Cortex of kidney (tissue), 1 donor: ENCODE measurements at places on chromosomes 6 and 20.

GRCh38 chr6:113488061-113488460 is 369.1 kb upstream of the MARCKS start:
- no peak for DNase-seq

DNA sequence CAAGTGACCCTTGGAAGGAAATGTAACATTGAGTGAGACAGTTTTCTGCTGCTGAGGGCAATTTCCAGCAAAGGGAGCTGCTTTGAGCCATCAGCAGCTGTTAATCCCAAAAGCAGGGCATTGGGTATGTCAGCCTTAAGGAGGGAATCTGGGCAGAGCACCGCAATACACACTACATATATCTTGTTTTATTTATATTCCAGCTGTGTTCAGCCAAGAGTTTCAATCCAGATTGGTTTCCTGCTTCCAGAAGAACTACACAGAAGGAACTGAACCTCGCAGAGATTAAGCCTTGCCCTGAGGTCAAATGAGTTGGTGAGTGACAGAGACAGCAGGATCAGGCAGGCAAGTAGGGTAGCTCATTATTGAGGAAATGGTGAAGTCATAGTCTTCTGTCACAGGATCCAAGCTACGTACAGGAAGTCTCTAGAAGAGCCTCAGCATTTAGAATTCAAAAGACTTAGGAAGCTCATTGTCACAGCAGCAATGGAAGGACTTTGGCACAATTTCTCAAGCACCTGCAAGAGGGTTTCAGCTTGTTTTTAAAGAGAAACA is 109.9 kb upstream of the HEY2 start:
- DNase-seq: no peak

GRCh38 chr20:62425281-62426058 is 1.9 kb downstream of the RBBP8NL start:
- DNase-seq: no peak

GRCh38 chr6:160030103-160030502 is 61.2 kb downstream of the IGF2R start:
- DNase-seq: no peak

DNA sequence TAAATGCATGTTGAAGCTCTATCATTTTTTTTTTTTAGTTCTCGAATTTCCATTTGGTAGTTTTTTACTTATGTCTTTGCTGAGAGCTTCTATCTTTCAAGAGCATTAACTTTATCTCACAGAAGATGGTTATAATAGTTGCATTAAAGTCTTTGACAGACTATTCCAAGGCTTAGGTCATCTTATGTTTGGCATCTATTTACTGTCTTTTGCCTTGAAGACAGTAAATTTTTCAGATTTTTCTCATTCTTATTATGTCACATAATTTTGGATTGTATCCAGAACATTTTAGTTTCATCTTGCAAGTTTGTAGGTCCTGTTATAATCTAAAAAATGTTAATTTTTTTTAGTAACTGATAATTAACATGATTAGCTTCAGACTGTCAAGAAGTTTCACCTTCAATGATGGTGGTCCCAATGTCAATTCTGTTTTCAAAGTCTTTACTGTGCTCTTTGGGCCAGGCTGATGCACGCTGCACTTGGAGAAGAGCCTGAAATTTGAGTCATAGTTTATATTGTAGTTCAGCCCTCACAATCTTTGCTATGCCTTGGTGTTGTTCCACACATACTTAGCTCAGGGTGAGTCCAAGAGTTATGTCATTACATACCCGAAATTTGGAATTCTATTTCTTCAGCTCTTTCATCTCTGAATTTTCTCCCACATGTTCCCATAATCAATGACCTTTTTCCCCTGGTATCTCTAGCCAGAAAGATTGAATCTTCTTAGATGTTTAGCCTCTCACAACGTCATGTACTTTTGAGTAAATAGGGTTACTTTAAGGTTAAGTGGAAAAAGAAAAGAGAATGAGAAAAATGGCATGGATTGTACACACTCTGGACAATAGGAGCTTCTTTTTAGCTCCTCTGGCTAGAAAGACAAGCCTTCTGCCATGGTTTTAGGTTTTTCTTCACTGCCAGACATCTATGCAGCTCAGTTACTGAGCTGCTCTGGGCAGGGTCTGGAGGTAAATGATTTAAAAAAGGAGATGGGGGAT is 110.3 kb upstream of the BTBD3 start:
- DNase-seq: no peak

DNA sequence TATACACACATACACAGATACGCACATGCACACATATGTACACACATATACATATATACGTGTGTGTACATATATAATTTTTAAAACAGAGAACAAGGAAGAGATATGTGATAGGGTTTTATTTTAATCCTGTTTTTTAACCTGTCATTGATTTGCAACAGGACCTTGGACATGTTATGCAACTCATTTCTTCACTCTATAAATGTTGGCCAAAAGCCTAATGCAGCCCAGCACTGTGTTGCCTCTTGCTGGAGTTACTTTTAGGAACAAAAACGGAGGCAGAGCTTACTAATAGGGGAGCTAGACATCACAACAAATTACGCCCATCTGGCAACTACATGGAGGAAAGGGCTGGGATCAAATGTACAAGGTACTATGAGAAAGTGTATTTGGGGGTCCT is 179.9 kb upstream of the TAB2 start:
- no peak for DNase-seq

GRCh38 chr6:71420095-71420692 is 131.6 kb downstream of the OGFRL1 start:
- DNase-seq: no peak

GRCh38 chr6:47153404-47153755 is 111.2 kb upstream of the ADGRF1 start:
- DNase-seq: no peak

DNA sequence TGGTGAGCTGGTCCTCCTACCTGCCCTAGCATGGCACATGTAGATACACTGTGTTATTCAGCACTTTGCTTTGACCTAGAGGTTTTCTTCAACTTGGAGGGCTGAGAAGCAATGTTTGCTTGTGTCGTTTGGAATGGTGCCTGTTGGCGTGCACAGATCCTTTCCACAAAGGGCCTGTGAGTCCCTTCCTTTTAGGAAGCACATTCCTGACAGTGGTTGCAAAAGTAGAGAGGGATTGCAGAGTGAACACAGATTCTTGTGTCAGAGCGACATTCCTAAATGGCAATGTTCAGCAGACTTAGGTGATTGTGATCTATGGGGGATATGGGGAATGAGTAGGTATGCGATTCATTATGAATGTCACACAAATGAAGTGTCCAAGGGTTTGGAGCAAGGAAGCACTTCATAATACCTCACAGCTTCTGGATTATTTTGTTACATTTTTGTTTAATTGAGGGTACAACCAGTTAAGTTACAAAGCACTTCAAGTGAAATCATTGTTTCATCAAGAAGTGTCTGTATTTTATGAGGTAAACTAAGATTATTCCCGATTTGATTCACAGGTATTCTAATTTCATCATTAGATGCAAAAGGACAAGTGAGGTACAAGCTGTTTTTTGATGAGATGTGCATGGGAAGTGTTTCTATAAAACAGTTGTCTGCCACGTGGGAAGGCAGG is 713 bp upstream of the RNF144B start:
- DNase-seq: no peak

- no peak for DNase-seq
Observed at GRCh38 chr6:16982807-16983206, 119.0 kb upstream of the STMND1 start.
